ENCODE measurements at places on chromosomes 7 and 10.

GRCh38 chr10:62814756-62815380 is 1.3 kb downstream of the EGR2 start:
- no peak for DNase-seq

- no peak for DNase-seq
Measured at GRCh38 chr10:89503151-89503550, 32.2 kb downstream of the SLC16A12 start.

DNA sequence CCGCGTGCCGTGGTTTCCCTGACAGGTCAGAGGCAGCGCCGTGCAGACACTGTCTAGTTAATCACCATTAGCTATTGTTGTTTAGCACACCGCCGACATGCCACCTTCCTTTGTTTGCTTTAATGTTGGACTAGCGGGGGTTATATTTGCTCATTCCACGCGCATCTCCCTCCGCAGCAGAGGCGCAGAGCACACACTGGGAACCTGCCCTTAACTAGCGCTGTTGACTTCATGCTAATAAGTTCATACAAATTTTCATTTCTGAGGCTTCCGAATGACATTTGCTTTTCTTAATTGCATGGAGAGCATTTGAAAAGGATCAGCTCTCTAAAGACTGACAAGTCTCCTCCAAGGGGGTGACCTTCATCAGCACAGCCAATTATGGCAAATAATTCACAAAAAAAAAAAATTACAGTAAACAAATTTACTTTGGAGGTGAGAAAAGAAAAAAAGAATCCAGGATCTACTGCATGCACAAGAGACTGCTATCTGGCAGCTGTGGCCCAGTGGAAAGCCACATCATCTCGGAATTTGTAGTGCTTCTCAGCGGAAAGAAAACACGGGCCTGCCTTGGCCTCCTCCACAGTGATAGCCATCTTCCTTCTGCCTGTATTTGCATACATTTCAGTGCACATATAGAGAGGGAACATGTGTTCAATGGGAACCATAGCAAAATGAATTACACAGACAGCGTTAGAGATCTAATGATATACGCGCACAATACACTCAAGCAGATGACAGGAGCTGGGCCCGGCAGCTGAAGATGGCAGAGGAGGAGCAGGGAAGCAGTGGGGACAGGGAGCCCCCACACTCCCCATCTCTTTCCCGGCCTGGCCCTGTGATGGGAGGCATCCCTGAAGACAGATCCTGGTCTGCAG is 94.2 kb downstream of the EBF3 start:
- no peak for DNase-seq

DNA sequence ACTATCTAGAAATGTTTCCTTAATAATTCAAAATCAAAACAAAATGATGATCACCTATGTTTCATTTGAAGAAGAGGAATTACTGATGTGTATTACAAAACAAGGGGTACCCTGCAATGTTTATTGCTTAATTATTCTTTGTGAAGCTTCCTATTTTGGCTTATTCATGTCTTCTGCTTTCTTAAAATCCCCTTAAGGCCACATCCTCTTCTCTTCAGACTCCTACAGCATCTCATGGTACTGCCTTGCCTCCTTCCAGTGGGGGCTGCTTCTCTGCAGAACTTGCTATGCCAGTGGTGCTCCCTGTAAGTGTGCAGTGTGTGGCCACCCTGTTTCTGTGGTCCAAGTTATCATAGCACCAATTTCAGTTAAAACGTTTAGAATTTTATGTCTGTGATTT is 35.0 kb downstream of the CCDC146 start:
- no peak for DNase-seq

DNA sequence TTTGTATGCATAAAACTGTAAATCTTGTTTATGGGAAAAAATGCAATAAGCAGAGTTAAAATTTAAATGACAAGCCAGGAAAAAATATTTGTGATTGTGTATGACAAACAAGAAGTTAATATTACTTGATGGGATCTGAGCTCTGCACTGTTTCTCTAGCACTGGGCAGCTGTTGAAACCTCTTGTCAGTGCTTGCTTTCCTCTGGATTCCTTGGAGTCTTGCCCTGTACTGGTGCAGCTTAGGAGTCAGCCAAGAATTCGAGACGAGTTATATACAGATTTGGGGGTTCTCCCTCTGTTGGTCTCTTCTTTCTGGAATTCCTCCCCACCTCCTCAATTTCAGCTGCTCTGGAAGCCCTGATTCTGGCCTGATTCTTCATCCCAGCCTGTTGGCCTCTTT is 24.3 kb upstream of the OPN4 start:
- no peak for DNase-seq

DNA sequence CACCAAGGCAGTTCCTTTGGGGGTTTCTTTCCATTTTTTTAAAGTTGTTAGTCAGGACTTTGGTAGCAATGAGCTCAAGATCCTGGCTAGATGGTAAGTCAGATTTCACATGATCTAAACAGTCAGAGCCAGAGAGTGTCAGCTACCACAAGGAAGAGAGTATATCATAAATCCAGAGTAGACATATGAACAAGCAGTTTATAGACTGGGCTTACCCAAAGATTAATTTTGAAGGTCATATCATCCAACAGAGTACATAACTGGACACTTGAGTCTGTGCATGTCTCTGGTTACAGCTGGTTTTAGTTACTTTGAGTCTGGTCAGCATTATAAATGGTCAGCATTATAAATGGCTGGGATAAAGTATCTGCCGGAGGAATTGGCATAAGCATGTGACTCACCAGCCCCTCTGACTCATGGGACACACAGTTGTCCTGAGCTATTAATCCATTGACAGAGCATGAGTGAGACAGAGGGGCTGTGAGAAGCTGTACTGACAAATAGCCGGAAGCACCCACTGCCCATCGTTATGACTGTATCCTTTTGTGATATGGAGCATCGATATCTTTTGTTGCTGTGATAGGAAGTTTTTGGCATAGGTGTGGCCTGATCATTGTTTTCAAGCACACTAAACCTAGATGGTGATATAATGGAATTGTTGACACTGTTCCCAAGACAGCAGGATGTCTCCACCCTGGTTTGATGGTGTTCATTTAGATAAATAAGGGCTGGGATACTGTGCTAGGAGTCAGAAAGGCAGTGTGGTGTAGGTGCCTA is 19.3 kb downstream of the PPP1R3C start:
- DNase-seq, result no peak

DNA sequence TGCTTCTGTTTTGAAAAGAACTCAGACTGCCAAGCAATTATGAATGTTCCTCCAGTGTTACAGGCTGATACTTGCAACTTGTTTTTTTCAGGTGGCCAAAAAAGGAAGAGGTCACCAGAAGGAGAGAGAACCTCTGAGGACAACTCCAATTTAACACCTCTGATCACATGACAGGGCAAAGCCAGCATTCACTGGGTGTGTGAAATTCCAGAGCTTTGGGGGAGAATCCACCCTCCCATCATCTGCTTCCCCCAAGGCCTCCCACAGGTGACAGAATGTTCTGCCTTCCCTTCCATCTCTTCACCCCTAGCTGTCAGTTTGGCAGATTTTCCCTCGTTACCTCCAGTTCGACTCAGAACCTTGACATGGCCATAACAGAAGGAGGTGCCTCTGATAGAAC is 39.1 kb downstream of the GOT1 start:
- no peak for DNase-seq

DNA sequence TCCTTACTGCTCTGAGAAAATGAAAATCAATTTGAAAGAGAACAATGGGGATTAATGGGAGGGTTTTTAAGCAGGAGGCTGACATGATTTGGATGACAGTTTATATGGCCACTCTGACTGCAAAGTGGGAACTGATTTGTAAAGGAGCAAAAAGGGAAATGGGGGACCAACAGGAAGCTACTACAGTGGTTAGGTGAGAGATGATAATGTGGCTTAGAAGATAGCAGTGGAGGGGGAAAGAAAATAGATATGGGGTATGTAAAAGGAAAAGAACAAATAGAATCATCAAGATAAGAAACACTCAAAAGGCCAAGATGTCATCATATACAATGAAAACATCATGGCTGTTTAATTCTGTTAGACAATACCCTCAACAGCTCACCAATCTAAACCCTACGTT is 177.5 kb downstream of the ANK3 start:
- no peak for DNase-seq

DNA sequence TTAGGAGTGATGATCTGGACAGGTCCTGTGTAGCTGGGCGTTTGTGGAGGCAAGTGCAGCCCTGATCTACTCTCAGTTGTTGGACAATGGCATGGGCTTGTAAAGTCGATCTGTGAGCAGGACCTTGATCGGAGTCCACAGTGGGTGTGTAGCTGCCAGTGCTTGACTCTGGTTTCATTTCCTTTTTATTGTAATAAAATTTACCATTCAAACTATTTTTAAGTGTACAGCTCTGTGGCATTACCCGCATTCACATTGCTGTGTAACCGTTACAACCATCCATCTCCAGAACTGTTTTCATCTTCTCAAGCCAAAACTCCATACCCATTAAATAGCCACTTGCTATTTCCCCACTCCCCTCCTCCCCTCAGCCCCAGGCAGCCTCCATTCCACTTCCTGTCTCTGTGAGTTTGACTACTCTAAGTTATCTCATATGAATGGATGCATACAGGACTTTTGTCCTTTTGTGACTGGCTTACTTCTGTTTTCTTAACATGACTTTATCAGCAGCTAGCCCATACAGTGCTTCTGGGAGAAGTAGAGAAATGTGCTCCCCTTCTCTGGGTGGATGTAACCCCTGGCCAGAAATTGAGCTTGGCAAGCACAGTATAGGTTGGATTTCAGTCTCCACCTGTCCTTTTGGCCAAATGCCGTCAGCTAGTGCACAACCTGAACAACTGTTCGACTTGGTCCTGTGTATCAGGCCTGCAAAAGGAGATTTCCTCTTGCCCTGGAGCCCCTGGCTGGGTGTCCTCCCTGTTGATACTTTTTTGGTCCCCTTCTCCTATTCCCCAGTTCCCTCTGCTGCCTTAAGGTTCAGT is 180.0 kb downstream of the LRMDA start:
- no peak for DNase-seq

DNA sequence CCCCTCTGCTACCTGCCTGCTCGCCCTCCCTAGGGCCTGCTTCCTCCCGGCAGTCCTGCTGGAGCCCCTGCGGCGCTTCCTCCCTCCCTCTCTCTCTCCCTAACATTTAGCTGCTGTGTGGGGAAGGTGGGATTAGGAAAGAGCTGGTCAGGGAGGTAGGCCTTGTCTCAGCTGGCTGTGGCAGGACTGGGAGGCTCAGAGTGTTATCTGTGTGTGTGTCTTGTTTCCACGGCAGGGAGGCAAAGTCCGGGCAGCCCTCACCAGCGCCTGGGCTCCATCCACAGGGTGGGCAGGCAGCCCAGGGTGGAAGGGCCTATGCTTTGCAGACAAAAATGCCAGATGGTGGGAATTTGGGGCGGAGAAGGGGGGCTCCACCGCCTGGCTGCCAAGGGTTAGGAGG is 105.7 kb downstream of the RPS24 start:
- DNase-seq, result no peak

DNA sequence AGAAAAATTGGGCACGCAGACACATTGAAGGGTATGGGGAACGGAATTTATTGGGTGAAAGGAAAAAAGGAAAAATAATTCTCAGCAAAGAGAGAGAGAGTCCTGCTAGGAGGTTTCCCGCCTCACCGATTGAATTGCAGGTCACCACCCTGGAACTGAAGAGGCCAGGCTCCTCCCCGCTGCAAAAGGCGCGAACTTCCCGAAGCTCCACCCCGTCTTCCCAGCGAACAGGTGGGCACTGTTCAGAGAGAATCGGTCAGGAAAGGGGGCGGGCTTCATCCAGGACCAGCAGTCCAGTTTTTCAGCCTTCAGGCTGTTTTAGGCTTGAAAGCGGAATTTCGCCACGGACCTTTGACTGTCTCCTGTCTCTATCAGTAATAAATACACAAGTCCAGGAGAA is 27.3 kb upstream of the CADPS2 start:
- no peak for DNase-seq

- no peak for DNase-seq
Measured at GRCh38 chr7:54864663-54865062, 105.7 kb upstream of the SEC61G start.

DNA sequence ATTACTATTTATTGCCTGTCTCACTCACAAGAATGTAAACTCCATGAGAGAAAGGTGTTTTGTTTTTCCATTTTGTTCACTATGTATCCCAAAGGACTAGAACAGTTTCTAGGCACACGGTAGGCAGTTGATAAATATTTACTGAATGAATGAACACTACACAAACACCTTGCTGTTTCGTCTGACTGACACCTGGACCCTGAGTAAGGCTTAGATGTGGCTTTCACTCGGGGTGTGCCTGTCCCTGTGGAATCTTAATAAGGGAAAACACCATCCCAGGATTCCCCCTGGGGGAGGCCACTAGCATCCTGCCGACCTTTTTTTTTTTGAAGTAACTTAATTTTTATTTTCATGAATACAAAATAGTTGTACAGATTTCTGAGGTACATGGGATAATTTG is 66.6 kb upstream of the STEAP1B start:
- no peak for DNase-seq

GRCh38 chr10:129140921-129141885 is 325.8 kb upstream of the MGMT start:
- no peak for DNase-seq

DNA sequence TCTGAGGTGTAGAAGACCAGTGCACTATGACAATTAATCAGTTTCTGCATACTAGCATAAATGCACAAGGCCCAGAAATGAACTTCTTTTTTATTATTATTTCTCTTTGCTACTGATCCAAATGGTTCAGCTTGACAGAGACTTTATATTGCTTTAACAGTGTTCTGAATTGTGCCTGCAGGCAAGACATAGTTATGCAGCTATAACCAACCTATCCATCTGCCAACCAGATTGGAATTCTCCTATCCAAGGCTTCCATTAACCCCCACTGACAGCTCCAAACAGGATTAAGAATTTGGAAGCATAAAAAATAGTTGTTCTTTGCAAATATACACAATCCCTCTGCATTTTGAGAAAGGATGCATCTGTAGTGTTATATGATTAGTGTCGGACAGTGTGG is 98.2 kb downstream of the BTRC start:
- DNase-seq, result no peak

DNA sequence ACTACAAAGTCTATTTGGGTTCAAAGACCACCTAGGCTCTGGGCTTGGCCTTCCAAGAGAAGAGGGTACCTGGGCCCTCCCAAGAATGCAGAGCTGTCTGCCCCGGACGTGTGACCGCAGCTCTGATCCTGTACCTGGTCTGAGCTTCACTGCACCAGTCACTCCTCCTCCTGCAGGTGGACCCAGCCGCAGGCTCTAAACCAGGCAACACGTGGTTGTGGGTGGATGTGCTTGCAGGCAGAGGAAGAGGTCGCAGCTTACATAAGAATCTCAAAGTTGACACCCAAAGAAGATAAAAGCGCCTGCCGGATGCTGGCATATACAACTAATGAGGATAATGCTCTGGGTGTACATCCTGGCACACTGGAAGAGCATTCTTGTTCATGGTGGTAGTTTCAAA is 9.4 kb upstream of the PFKP start:
- no peak for DNase-seq

- no peak for DNase-seq
Measured at GRCh38 chr10:124511205-124512039, 49.8 kb downstream of the LHPP start.
